ENCODE measurements at places on chromosomes 1 and 21.

GRCh38 chr1:244545511-244545910, 84.4 kb downstream of the CATSPERE start:
- no peak for DNase-seq

GRCh38 chr1:76053021-76053420, 21.5 kb upstream of the ST6GALNAC3 start:
- no peak for DNase-seq

GRCh38 chr1:19892628-19893168, 10.5 kb downstream of the OTUD3 start:
- no peak for DNase-seq

GRCh38 chr1:59195151-59195550, 101.7 kb upstream of the FGGY start:
- DNase-seq, result no peak
